ENCODE measurements at places on chromosomes 13 and 19.

- no peak for DNase-seq
Observed at GRCh38 chr19:3782903-3783302, 3.3 kb downstream of the MATK start.

DNA sequence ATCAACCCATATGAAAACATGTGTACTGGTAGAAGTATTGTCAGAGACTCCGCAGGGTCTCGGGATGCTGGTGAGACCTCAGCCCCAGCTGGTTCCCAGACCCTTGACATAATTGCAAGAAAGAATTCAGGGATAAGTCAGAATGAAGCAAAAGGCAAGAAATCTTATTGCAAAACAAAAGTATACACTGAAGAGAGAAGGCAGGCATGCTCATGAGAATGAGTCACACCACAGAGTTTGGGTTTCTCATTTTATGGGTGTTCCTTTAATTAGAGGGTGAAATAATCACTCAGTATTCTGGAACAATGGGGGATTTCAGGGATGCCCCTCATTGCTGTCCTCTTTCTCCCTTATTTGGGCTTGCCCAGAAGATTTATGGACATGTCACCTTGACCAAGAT, 1423.8 kb upstream of the MIR17HG start:
- DNase-seq = no peak

- no peak for DNase-seq
Observed at GRCh38 chr19:54345938-54346386, 7.0 kb upstream of the LILRA4 start.

DNA sequence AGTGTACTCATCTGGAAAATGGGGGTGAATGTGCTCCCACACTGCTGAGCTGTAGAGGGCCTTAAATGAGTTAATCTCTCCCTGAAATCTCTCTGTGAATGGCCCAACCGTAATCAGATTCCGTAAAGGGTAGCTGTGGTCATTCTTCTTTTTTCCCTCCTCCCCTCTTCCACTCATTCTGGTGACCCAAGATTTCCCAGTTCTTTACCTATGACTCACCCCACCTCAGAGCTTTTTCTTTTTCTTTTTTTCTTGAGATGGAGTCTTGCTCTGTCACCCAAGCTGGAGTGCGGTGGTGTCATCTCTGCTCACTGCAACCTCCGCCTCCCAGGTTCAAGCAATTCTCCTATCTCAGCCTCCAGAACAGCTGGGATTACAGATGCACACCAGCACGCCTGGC, 33.3 kb upstream of the MUC16 start:
- DNase-seq = no peak

- no peak for DNase-seq
Observed at GRCh38 chr13:113855012-113855921, 8.6 kb downstream of the GAS6 start.

DNA sequence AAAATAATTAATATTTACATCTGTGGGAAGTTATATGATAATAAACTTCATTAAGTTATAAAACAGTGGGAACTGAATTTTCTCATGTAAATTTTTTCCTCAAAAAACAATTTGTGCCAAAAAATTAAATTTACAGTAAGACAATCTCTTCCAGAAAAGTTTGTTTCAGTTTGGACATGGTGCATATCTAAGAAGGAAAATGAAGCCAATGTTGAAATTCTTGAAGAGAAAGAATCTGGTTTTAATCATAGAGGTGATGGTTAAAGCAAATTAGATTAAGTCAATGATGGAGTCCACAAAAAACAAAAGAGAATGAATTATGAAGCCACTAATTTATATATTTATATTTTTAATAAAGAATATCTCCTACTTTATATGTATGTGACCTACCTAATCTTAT, 457.2 kb upstream of the SLITRK1 start:
- no peak for DNase-seq

DNA sequence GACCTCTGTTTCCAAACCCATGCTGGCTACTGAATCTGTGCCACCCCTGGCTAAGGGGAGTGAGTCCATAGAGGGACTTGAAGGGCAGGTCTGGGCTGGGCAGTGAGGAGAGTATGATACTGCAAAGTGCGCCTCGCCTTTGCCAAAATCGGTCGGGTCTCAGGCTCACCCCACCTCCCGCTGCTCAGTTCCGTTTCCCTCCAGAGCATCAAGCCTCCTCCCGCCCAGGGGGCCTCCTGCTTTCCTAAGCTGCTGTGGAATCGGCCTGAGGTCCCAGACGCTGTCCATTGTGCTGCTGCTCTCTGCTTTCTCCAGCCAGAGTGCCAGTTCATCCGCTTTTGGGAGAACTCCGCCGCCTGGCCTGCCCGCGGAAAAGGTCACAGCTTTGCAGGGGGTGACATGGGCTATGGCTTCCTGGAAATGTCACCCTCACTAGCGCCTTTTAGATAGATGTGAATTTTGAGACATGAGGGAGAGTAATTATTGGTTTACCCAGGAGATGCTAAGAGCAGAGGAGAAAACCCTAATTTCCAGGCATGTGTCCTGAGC, 1418.4 kb downstream of the UQCRFS1 start:
- no peak for DNase-seq

GRCh38 chr19:52735734-52736133, 890 bp upstream of the ZNF611 start:
- DNase-seq = no peak

DNA sequence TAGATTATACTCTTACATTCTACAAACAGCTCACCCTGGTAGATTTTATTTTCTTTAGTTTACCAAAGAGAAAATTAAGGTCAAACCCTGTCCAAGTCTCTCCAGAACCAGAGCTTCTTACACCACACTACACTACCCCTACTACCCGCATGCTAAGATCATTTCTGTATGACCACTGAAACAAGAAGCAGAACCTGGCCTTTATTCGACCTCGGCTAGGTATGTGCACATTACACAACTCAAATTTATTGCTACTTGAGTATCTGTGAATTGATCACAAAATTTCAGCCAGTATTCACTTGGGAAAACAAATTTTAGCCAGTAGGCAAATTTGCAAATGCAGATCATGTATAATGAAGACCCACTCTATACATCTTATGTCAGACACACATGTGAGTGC, 2437.0 kb downstream of the PCDH9 start:
- no peak for DNase-seq

DNA sequence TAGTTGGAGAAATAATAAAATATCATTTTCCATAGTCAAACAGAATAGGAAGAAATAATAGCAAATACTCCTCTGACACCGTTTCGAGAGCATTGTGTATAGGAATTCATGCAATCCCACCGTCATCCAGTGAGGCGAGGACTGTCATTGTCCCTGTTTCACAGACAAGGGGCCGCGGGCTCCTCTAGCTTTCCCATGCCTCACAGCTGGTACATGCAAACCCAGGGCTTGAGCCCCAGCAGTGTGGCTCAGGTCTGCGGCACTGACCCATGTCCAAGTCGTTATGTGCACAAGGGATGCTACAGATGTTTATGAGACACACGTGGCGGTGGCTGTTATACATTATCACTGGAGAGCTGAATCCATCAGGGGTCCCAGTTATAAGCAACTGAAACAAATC, 18.5 kb upstream of the ATP11A start:
- DNase-seq = no peak

- DNase-seq = no peak
Observed at GRCh38 chr13:103349211-103349980, 283.2 kb upstream of the SLC10A2 start.

DNA sequence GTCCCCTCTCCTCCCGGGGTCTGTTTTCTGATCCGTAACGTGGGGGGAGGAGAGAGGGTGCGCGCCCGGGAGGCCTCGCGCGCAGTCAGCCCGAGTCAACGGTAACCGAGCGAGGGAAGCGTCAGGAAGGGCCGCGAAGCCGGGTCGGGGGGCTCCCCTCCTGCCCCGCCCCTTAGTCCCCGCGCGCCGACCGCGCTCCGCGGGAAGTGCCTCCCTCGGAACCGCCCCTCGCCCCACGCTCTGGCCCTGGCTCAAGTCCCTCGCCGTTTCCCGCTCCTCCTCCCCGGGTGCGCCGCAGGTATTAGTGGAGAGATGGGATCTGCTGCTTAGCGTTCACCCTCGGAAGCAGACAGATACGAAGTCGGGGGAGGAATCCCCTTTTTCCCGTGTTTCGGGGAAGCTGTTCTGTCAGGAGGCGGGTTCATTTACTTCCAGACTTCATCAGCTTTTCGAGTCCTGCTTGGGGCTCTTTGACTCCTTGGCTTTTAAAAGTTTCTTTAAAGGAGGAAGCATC, 770 bp downstream of the HNRNPM start:
- DNase-seq = peak; percentile 25

DNA sequence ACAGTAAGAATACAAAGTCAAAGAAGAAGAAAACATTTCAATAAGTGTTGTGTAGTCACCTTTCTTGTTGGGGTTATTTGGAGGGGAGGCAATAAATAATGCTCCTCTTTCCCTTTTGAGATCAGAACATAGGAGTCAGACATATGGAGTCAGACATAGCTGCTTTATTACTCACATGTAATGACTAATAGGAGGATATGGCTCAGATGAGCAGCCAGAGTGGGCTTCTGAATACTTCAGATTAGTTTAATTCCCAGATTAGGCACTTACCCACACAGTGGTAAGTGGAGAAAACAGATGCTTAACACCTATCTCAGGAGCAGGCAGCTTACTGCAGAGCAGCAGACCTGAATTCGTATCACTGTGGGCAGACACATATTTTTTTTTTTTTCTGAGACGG, 31.7 kb upstream of the C1QTNF9B start:
- DNase-seq = no peak

DNA sequence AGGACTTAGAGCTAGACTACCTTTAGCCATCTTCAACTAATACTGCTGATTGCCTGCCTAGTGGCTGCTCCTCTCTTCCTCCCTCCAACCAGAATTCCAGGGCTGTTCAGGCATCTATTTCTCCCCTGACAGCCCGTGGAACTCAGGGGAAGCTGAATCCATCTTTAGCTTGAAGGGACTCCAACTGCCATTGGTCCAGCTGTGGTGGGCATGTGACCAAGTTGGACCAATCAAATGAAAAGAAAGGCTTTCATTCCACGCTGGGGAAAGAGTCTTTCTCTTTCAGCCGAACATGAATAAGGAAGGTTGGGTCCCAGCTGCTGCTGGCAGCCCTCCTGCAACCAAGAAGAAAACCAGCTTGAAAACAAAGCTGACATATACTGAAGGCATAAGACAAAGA, 168.5 kb upstream of the OBI1 start:
- DNase-seq = no peak

- no peak for DNase-seq
Observed at GRCh38 chr19:38252941-38253691, 3.1 kb downstream of the PPP1R14A start.

GRCh38 chr19:9808855-9809824, 9.7 kb downstream of the FBXL12 start:
- DNase-seq = no peak

GRCh38 chr13:73984949-73985691, 149.1 kb downstream of the KLF12 start:
- DNase-seq = peak; percentile 68

DNA sequence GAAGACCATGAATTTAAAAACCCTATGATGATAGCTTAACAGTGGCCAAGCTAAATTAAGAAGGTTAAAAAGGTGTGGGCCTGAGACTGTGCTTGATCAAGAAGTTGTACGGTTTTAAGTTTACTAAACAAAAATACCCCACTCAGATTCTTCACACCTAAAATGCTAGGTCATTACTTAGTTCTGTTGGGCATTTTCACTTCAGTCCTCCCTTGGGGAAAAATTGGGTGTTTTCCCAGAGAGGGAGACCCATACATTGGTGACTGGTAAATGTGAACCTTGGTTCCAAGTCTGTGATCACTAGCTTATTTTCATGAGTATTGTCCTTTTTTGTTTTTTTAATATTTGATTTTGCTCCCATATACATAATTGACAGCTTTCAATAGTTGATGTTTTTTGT, 44.4 kb downstream of the MTUS2 start:
- no peak for DNase-seq

DNA sequence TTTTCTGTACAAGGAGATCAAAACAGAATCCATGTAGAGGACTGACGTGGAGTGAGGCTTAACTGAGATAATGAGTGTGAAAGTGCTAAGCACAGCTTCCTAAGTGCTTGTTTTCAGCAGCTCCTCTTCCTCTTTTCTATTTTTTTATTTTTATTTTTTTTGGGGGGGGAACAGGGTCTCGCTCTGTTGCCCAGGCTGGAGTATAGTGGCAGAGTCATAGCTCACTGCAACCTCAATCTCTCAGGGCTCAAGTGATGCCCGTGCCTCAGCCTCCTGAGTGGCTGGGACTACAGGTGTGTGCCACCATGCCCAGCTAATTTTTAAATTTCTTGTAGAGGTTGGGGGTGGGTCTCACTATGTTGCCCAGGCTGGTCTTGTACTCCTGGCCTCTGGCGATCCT, 5.6 kb upstream of the FOSB start:
- DNase-seq = no peak

- no peak for DNase-seq
Observed at GRCh38 chr13:80211566-80211965, 129.4 kb downstream of the SPRY2 start.

- no peak for DNase-seq
Observed at GRCh38 chr19:17671906-17672305, 16.2 kb downstream of the UNC13A start.

- no peak for DNase-seq
Observed at GRCh38 chr13:111518161-111518792, 197.8 kb downstream of the TEX29 start.

GRCh38 chr19:34220472-34221063, 33.8 kb upstream of the GARRE1 start:
- DNase-seq = peak; percentile 8

GRCh38 chr13:48496271-48497161, 36.4 kb downstream of the RCBTB2 start:
- DNase-seq = no peak

DNA sequence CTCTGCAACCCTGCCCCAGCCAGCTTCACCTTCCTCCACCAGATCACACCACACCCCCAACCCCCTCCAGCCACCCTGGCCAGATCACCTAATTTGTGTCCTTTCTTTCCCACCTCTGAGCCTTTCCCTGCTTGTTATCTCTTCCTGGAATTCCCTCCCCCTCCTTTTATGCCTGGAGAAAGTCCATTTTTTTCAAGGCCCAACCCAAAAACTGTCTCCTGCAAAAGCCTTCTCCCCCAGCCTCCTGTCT, 5.3 kb upstream of the TLE2 start:
- no peak for DNase-seq

- no peak for DNase-seq
Observed at GRCh38 chr13:104625201-104625600, 1559.0 kb upstream of the SLC10A2 start.

DNA sequence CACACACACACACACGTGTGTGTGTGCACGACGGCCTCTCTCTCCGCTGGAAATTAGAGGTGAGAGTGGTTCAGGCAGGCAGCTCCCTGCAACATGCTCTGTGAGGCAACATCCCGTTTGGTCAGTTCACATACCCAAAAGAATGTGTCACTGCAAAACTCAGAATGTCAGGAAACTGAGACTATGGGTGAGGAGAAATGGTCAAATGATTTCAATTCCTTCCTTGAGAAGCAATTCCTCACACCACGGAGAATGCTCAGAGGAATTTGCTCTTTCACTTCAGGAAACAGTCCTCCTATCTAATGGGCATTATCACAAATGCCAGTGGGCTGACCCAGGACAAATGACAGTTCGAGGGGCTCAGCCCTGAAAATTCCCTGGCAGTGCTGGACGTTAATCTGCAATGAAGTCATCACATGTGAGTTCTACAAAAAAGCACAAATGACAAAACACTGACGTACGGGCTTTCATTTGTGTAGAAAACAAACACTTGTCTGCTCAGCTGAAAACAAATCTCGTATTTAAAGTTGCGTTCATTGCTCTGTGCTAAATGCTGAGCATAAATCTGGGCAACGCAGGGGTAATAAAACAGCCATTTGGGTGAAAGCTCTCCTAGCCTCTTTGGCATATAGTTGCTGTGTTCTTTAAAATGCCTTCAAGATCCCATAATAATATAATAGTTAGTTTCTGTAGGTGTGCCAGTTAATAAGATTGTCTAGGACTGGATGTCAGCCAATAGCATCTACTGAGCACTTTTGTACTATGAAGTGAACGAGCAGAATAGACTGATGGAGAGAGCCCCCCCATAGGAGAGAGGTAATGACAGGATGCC, 18.6 kb upstream of the LATS2 start:
- no peak for DNase-seq
